ENCODE measurements at places on chromosomes 1 and 21.

- no peak for DNase-seq
Observed at GRCh38 chr1:173049322-173049633, 1.5 kb downstream of the TNFSF18 start.

DNA sequence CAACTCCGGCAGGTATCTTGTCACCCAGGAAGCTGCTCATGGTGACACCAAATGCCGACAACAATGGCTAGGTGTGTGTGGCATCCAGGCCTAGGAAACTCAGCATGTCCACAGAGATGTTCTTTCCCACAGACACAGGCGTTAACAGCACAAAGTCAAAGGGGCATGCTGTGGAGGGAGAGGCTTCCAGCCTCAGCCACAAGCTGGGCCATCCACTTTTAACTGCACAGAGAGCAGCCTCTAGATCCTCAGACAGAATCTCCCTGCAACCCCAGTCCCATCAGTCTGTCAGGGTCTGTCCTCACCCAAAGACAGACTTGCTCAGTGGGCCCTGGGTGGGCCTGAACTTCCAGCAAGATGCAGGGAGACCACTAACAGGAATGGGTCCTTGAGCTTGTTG lies 58.5 kb upstream of the BCAR3 start:
- DNase-seq = no peak

DNA sequence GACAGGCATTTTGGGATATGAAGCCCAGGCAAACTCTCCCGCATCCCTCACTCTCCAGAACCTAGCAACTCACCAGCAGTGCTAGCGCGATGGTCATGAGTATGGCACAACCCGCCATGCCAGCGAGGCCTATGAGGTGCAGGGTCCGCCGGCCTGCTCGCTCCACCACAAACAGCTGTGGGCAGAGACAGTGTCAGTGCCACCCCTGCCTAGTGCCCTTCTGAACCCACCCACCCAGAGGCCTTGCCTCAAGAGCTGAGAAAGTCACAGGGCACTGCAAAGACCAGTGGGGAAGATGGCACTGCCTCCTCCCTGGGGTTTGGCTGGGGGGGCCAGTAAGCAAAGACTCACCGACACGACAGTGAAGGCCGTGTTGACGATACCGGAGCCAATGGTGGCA lies 29.8 kb downstream of the SLC2A1 start:
- DNase-seq = no peak

GRCh38 chr1:25737130-25737529 lies 62.9 kb upstream of the SELENON start:
- DNase-seq = no peak

GRCh38 chr1:44543064-44543744 lies 131.1 kb downstream of the TMEM53 start:
- peak; percentile 3 for DNase-seq

GRCh38 chr1:206039046-206039973 lies 13.7 kb upstream of the RHEX start:
- no peak for DNase-seq

DNA sequence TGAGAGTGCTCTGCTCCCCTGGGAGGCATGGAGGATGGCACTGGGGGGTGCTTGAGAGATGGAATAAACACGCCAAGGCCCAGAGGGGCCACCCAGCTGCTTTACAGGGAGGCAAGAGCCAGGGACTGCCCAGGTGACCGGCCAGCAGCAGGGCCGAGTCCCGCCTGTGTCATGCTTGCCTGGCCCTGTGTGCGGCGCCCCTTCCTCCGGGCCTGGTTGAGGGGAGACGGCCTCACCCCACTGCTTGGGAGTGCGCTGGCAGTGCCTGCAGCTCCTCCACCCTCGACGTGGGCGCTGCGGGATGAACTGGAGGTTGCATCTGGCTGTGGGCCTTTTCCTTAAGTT lies 33.1 kb upstream of the COL6A2 start:
- no peak for DNase-seq

- DNase-seq = peak; percentile 8
Observed at GRCh38 chr21:36297938-36298572, 21.9 kb upstream of the MORC3 start.

GRCh38 chr1:53063744-53064515 lies 1.9 kb downstream of the PODN start:
- no peak for DNase-seq

GRCh38 chr1:14777516-14778506 lies 179.3 kb downstream of the KAZN start:
- DNase-seq = no peak

DNA sequence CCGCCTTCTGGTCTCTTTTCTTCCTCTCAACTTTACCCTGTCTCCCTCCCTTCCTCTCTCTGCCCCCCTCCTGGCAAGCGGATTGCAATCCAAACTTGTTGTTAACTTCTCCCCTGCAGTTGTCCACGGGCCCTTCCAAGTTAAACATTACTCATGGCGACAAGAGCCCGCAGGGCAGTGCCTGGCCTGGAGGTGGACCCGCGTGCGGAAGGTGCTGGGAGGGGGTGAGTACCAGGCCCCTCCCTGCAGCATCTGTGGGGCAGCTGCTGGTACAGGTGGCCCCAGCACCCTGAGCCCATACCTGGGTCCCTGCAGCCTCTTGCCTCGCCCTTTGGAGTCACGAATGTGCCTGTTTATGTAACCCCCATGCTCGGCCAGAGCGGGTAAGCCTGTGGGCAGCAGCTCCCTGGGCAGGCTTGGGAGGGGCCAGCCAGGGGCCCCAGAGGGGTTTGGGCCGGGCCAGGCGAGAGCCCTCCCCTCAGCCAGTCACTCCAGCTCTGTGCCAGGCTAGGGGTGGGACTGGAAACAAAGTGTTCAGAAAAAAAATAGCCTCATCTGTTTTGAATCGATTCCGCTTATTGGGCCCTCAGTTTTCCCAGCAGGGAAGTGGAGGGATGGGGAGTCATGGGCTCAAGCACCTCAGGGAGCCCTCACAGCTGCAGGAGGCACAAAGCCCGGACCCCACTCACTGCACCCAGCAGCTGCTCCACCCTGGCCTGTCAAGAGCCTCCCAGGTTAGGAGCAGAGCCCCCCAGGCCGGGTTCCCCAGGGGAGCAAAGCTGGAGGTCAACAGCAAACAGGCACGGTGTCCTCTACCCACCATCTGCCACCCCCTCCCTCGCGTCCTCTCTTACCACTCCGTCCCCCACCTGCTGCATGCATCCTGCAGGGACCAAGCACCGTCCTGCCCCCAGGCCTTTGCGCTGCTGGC lies 14.0 kb upstream of the FAAP20 start:
- DNase-seq = peak; percentile 76

All from fibroblast of upper back skin (primary cell).